RWPE1 (cell line): ENCODE measurements at places on chromosomes 2 and 18.

GRCh38 chr18:76398896-76399612, 96.0 kb downstream of the ZNF516 start:
- peak; percentile 88 for DNase-seq

DNA sequence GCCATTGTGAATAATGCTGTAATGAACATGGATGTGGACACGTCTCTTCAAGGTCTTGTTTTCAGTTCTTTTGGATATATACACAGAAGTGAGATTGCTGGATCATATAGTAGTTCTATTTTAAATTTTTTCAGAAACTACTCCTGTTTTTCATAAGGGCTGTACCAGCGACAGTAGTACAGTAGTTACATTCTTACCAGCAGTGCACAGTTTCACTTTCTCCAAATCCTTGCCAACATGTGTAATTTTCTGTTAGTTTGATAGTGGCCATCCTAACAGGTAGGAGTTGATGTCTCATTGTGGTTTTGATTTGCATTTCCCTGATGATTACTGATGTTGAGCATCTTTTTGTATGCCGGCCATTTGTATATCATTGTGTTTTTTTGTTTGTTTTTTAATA, 81.7 kb downstream of the EPC2 start:
- no peak for DNase-seq

- DNase-seq: no peak
Measured at GRCh38 chr2:157334335-157334734, 8.7 kb upstream of the ERMN start.

- no peak for DNase-seq
Measured at GRCh38 chr2:187461294-187462261, 13.5 kb upstream of the CALCRL start.

DNA sequence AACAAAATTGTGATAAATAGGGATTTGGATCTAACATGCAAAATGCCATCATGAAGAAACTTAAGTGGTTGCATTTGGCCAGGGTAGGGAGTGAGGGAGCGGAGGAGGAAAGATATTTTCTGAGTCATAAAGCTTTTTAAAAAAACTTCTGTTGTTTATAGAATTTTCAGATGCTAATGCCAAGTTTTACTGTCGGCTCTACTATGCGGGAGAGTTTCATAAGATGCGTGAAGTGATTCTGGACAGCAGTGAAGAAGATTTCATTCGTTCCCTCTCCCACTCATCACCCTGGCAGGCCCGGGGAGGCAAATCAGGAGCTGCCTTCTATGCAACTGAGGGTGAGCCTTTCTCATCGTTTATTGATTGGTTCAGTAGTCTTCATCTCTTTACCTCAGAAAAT, 56.0 kb upstream of the PTH2R start:
- no peak for DNase-seq

DNA sequence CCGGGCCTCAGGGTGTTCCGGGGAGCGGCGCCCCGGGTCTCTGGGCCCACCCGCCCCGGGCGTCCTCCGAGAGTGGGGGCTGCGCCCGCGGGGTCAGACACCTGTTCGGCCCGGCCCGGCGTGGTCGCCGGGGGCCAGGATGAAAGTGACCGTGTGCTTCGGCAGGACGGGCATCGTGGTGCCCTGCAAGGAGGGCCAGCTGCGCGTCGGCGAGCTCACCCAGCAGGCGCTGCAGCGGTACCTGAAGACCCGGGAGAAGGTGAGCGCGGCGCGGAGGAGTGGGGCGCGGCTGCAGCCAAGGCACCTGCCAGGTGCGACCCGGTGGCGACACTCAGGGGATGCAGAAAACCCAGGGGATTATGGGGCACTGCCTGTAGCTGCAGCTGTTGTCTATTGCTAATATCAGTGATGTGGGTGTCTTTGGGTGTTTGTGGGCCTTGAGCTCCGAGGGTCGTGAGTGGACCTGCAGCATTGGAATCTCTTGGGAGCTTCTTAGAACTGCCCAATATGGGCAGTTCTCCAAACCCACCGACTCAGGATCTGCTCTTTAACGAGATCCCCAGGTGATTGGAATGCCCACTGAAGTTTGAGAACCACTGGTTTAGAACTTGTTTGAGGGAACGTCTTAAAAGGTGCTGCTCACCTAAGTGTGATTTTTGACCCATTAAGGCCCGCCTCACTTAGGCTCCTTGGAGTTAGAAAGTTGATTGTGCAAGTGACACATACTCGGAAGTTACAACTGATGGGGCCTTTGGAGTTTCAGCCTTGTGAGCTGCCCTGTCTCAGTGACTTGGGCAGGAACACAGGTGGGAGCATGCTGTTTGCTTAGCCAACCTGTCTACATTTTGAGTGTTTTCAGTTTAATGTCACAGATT, 823 bp downstream of the PARD3B start:
- DNase-seq: no peak

DNA sequence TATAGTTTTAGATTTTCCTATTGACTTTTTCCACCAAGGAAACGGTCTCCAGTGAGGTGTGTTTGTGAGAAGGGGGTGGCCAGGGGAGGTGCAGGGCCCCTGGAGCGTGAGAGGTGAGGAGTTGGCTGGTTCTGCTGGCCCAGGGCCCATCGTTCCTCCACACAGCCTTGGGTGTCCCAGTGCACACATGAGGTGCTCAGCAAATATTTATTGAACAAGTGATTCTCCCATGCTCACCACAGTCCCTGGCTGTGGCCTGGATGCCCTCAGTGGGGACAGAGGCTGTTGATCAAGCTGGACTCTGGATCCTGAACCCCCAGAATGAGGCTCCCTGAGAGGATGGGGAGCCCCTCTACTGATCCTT, 5.0 kb downstream of the HAAO start:
- DNase-seq: no peak

- DNase-seq: peak; percentile 61
Measured at GRCh38 chr18:22348521-22349316, 69.0 kb downstream of the CTAGE1 start.
